ENCODE measurements at places on chromosomes 7 and 10. TPM values are rescaled to one million over a fixed set of nuclear protein-coding genes. Genes with fewer than 3 reads are reported as not detected.
A peak's percentile ranks its signal among the peaks of the same experiment; 100 is the strongest.

- H3K4me1 ChIP-seq = no peaks in the 10 kb centered on the region
- no peak overlapping the region for H3K27ac ChIP-seq
- peaks cover 7% of the 10 kb centered on the region for H3K36me3 ChIP-seq
- H3K4me3 ChIP-seq = no peak overlapping the region
- DNase-seq = no peak
These were observed 1060.5 kb downstream of the XPNPEP1 start for GRCh38 chr10:108862676-108863350.

DNA sequence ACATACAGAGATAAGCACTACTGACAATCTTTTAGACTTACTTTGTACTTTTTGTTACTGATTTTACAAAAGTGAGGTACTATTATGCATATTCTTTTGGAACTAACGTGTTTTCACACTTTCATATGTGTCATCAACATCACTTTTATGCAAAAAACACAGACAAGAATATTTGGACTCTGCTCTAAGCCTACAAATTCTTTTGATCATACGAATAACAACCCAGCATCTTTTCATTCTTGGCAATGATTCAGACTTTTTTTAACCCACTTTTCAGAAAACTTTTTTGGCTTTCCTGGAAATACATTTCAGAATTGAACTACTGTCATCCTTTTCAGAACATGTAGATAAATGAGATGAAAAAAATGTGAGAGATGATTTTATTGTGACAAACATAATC, 30.2 kb downstream of the USP6NL start:
- H3K4me1 ChIP-seq = peaks cover 31% of the 10 kb centered on the region
- no peaks in the 10 kb centered on the region for H3K27me3 ChIP-seq
- peak overlapping the region; percentile 16 for H3K4me3 ChIP-seq
- no peak for DNase-seq

DNA sequence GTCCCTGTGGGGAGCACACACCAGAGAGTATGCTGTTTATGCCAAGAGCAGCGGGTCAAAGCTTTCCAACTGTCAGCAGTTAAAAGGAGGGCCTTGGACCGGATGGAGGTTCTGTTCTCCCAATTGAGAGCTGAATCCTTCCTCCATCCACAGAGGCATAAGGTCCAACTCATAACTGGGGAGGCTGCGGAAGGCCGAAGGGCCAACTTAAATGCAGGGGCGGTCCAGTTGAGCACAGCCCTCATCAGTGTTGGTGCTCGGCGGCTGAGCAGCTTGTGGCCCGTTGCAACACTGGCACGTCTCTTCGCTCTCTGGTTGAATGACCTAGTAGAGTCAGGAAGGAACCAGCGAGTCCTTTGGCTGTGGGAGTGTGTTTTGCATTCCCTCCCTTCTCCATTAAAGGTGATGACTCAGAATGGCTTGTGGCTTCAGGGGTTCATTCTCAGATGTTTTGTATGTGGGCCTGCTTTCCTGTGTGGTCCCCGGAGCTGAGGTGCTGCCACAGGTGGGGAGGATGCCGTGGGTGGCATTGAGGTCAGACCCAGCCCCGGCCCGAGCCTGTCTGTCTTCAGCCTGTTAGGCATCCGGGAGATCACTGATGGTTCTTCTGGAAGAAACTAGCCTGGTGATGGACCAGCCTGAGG, 44.8 kb upstream of the DMBT1 start:
- no peak for DNase-seq
- peaks cover 3% of the 10 kb centered on the region for H3K4me1 ChIP-seq
- no peaks in the 10 kb centered on the region for H3K36me3 ChIP-seq
- no peak overlapping the region for H3K27ac ChIP-seq

- DNase-seq = no peak
- peaks cover 4% of the 10 kb centered on the region for H3K36me3 ChIP-seq
- peaks cover 5% of the 10 kb centered on the region for H3K4me1 ChIP-seq
These were observed 60.5 kb downstream of the SUFU start for GRCh38 chr10:102564209-102564834.

DNA sequence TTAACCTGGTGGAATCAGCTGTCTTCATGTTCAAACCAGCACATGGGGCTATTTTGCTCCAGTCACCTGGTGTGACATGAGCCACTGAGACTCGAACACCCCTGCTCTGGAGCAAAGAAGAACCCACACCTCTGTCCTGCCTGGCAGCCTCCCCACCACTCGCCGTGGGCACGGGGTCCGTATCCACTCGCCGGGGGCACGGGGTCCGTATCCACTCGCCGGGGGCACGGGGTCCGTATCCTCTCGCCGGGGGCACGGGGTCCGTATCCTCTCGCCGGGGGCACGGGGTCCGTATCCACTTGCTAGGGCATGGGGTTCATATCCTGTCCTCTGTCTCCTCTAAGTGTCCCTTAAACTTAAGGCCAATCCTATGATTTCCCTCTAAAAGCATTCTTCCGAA, 558.7 kb downstream of the PTPRN2 start:
- no peaks in the 10 kb centered on the region for H3K4me1 ChIP-seq
- no peak overlapping the region for H3K27ac ChIP-seq
- H3K4me3 ChIP-seq = no peak overlapping the region
- no peaks in the 10 kb centered on the region for H3K27me3 ChIP-seq
- no peak for DNase-seq
- no peaks in the 10 kb centered on the region for H3K36me3 ChIP-seq

- H3K27ac ChIP-seq = no peak overlapping the region
- no peaks in the 10 kb centered on the region for H3K27me3 ChIP-seq
- H3K4me1 ChIP-seq = no peaks in the 10 kb centered on the region
- no peak for DNase-seq
- no peaks in the 10 kb centered on the region for H3K36me3 ChIP-seq
These were observed 283.5 kb downstream of the ABCA13 start for GRCh38 chr7:48454750-48455192.

GRCh38 chr10:48288661-48289060, 14.2 kb upstream of the FRMPD2 start:
- DNase-seq = no peak
- no peak overlapping the region for H3K27ac ChIP-seq
- H3K36me3 ChIP-seq = peaks cover 21% of the 10 kb centered on the region
- peaks cover 19% of the 10 kb centered on the region for H3K27me3 ChIP-seq
- no peaks in the 10 kb centered on the region for H3K4me1 ChIP-seq
- H3K4me3 ChIP-seq = no peak overlapping the region

- no peaks in the 10 kb centered on the region for H3K4me1 ChIP-seq
- H3K36me3 ChIP-seq = peaks cover 18% of the 10 kb centered on the region
- no peaks in the 10 kb centered on the region for H3K27me3 ChIP-seq
- no peak for DNase-seq
- H3K4me3 ChIP-seq = no peak overlapping the region
These were observed 201.9 kb downstream of the DNAJC1 start for GRCh38 chr10:21801609-21802008.

- no peaks in the 10 kb centered on the region for H3K36me3 ChIP-seq
- DNase-seq = no peak
- H3K27ac ChIP-seq = peak overlapping the region; percentile 20
- no peak overlapping the region for H3K4me3 ChIP-seq
These were observed 15.9 kb upstream of the AKR1E2 start for GRCh38 chr10:4810092-4810491.

GRCh38 chr10:63221950-63222349, 88.8 kb downstream of the NRBF2 start:
- H3K36me3 ChIP-seq = no peaks in the 10 kb centered on the region
- peaks cover 56% of the 10 kb centered on the region for H3K4me1 ChIP-seq
- H3K4me3 ChIP-seq = peak overlapping the region; percentile 59
- H3K27ac ChIP-seq = peak overlapping the region; percentile 93
- DNase-seq = no peak

GRCh38 chr10:77526868-77527617, 110.6 kb downstream of the KCNMA1 start:
- no peak overlapping the region for H3K4me3 ChIP-seq
- peaks cover 9% of the 10 kb centered on the region for H3K4me1 ChIP-seq
- no peaks in the 10 kb centered on the region for H3K36me3 ChIP-seq
- peaks cover 7% of the 10 kb centered on the region for H3K27me3 ChIP-seq

Gene OPALIN
- polyA plus RNA-seq = not detected

GRCh38 chr10:20835335-20835734, 61.8 kb downstream of the NEBL start:
- H3K4me1 ChIP-seq = no peaks in the 10 kb centered on the region
- H3K4me3 ChIP-seq = no peak overlapping the region

- H3K4me1 ChIP-seq = peaks cover 6% of the 10 kb centered on the region
- DNase-seq = no peak
- H3K27me3 ChIP-seq = peaks cover 38% of the 10 kb centered on the region
These were observed 23.7 kb downstream of the BTBD16 start for GRCh38 chr10:122294511-122295450.

Gene GPR26
- polyA plus RNA-seq = not detected

DNA sequence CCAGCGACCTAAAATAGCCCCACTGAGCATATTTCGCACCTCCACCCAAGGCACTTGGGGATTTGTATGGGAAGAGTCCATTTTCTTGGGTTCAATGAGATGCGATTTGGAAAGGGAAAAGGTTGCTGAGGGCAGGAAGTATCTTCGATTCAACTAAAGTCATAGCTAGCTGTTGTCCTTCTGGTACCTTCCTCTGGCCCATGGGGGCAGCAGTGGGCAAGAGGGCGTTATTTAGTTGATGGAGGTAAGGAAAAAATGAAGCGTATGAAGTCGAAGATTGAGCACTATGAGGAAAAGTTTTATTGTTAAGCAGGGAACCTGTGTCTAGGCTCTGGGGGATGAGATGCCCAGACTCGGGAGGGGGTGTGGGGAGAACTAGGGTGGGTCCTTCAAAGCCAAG, 135.4 kb downstream of the EVX1 start:
- H3K36me3 ChIP-seq = no peaks in the 10 kb centered on the region
- no peak overlapping the region for H3K27ac ChIP-seq
- peaks cover 39% of the 10 kb centered on the region for H3K27me3 ChIP-seq
- DNase-seq = no peak

Gene TDRD1
- not detected for polyA plus RNA-seq

Gene VPS37D
- not detected for polyA plus RNA-seq

Gene TCF7L2
- not detected for polyA plus RNA-seq

- no peak overlapping the region for H3K4me3 ChIP-seq
- no peak overlapping the region for H3K27ac ChIP-seq
- no peaks in the 10 kb centered on the region for H3K36me3 ChIP-seq
- H3K27me3 ChIP-seq = peaks cover 19% of the 10 kb centered on the region
These were observed 279.8 kb downstream of the SEC23IP start for GRCh38 chr10:120172356-120172755.

DNA sequence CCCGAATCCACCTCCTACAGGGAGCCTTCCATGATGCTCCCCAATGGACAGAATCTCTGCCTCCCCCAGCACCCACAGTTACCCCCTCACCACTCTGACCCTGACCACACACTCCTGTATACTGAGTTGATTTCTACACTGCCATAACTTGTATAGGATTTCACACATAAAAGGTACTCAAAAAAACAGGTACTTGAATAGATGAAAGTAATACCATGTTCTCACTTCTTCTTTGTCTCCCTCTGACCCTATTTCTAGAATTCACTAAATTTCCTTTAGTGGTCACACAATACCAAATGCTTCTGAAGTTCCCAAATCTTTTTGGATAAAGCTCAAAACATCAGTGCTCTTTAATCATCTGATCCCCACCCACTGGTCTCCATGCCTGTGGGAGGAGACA, 45.4 kb downstream of the HSPA12A start:
- no peak overlapping the region for H3K27ac ChIP-seq
- H3K4me3 ChIP-seq = no peak overlapping the region
- no peaks in the 10 kb centered on the region for H3K27me3 ChIP-seq
- DNase-seq = no peak
- H3K4me1 ChIP-seq = no peaks in the 10 kb centered on the region

GRCh38 chr10:129643266-129643665, 176.2 kb downstream of the MGMT start:
- H3K27me3 ChIP-seq = no peaks in the 10 kb centered on the region
- no peak for DNase-seq
- H3K36me3 ChIP-seq = peaks cover 28% of the 10 kb centered on the region
- no peaks in the 10 kb centered on the region for H3K4me1 ChIP-seq
- H3K4me3 ChIP-seq = no peak overlapping the region

DNA sequence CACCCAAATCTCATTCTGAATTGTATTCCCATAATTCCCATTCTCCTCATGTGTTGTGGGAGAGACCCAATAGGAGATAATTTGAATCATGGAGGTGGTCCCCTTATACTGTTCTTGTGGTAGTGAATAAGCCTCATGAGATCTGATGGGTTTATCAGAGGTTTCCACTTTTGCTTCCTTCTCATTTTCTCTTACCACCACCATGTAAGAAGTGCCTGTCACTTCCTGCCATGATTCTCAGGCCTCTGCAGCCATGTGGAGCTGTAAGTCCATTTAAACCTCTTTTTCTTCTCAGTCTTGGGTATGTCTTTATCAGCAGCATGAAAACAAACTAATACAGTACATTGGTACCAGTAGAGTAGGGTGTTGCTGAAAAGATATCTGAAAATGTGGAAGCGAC, 98.2 kb upstream of the ASAH2 start:
- H3K36me3 ChIP-seq = peaks cover 24% of the 10 kb centered on the region
- peaks cover 16% of the 10 kb centered on the region for H3K4me1 ChIP-seq
- H3K4me3 ChIP-seq = no peak overlapping the region
- no peak for DNase-seq

DNA sequence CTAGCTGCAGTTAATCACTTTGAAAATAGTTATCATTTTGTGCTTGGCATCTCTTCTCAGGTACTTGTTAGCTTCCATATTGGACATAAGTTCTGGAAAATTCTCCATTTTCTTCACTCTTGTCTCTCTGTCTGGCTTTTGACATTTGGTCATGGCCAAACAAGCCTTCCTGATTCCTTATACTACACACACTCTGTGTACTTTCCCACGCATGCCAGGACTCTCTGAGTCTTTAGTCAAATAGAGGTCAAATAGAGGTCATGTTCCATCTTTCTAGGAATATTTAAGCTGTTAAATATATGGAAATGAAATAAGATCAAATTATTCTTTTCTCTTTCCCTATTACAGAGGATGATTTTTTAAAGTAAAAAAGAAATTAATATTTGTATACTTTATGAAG, 235.5 kb upstream of the PLXDC2 start:
- no peak overlapping the region for H3K27ac ChIP-seq
- DNase-seq = no peak
- no peaks in the 10 kb centered on the region for H3K27me3 ChIP-seq
- H3K4me3 ChIP-seq = no peak overlapping the region

DNA sequence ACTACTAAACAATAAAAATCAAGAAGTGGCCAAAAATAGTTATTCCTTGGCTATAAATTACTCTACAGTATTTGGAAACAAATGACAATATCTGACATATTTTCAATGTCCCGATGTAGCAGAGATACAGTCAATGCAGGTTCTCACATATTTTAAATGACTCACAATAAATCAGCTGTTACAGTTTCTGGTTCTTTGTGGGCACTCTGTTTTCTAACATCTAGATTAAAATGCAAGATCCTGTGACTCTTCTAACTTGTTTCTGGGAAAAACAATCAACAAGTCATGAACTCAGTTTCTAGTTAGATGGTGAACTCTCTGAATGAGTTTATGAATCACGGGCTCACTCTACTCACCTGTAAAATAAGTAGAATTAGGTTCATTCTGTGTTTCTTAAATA, 849.6 kb upstream of the MBL2 start:
- no peaks in the 10 kb centered on the region for H3K27me3 ChIP-seq
- H3K27ac ChIP-seq = no peak overlapping the region
- no peaks in the 10 kb centered on the region for H3K4me1 ChIP-seq
- no peak for DNase-seq
- H3K36me3 ChIP-seq = no peaks in the 10 kb centered on the region
- no peak overlapping the region for H3K4me3 ChIP-seq

GRCh38 chr7:24175603-24176002, 108.4 kb upstream of the NPY start:
- H3K27me3 ChIP-seq = peaks cover 4% of the 10 kb centered on the region
- no peak overlapping the region for H3K4me3 ChIP-seq
- no peaks in the 10 kb centered on the region for H3K36me3 ChIP-seq
